HCT116 (cell line): ENCODE measurements at places on chromosomes 7 and 10.
A peak's percentile ranks its signal among the peaks of the same experiment; 100 is the strongest.

- no peaks in the 10 kb centered on the region for H3K36me3 ChIP-seq
- H3K4me3 ChIP-seq: no peak overlapping the region
- no peaks in the 10 kb centered on the region for H3K4me1 ChIP-seq
- no peak for DNase-seq
- no peaks in the 10 kb centered on the region for H3K27me3 ChIP-seq
Measured at GRCh38 chr10:130371666-130372065, 235.5 kb downstream of the GLRX3 start.

GRCh38 chr10:61138708-61139591 lies 195.0 kb upstream of the RHOBTB1 start:
- no peaks in the 10 kb centered on the region for H3K4me1 ChIP-seq
- H3K27ac ChIP-seq: no peak overlapping the region
- H3K36me3 ChIP-seq: no peaks in the 10 kb centered on the region
- H3K4me3 ChIP-seq: no peak overlapping the region
- DNase-seq: no peak

- no peaks in the 10 kb centered on the region for H3K4me1 ChIP-seq
- H3K4me3 ChIP-seq: no peak overlapping the region
- no peaks in the 10 kb centered on the region for H3K27me3 ChIP-seq
- H3K36me3 ChIP-seq: no peaks in the 10 kb centered on the region
- no peak overlapping the region for H3K27ac ChIP-seq
- DNase-seq: no peak
Measured at GRCh38 chr10:131703541-131703940, 197.3 kb upstream of the PPP2R2D start.

GRCh38 chr7:20737840-20738448 lies 48.7 kb downstream of the SP8 start:
- H3K36me3 ChIP-seq: no peaks in the 10 kb centered on the region
- H3K4me1 ChIP-seq: no peaks in the 10 kb centered on the region
- no peak overlapping the region for H3K4me3 ChIP-seq

GRCh38 chr10:70664702-70665195 lies 7.6 kb upstream of the ADAMTS14 start:
- H3K27me3 ChIP-seq: no peaks in the 10 kb centered on the region
- H3K27ac ChIP-seq: no peak overlapping the region
- peaks cover 34% of the 10 kb centered on the region for H3K4me1 ChIP-seq
- H3K36me3 ChIP-seq: no peaks in the 10 kb centered on the region

- H3K4me3 ChIP-seq: no peak overlapping the region
- H3K36me3 ChIP-seq: no peaks in the 10 kb centered on the region
- H3K27me3 ChIP-seq: no peaks in the 10 kb centered on the region
- H3K27ac ChIP-seq: no peak overlapping the region
- no peak for DNase-seq
Measured at GRCh38 chr10:46294641-46295220, 7.9 kb downstream of the ANTXRL start.

DNA sequence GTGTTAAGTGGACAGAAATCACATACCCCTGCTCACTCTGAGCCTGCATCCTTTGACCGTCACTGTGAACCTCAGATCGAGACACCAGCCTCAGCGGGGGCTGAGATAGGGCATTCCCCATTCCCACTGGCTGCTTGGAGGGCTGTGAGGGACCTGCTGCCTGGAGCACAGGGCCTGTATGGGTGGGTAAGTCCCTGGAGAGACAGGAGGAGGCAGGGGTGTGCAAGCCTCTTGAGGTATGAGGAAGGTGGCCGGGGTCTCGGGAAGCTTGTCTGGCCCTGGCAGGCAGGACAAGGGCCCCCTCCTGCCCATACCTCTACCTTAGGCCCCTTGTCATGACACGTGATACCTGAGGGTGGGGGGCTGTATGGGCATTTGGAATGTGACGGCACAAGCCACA lies 187.4 kb downstream of the MGMT start:
- H3K36me3 ChIP-seq: no peaks in the 10 kb centered on the region
- H3K27me3 ChIP-seq: no peaks in the 10 kb centered on the region
- no peak overlapping the region for H3K4me3 ChIP-seq
- no peak overlapping the region for H3K27ac ChIP-seq
- no peaks in the 10 kb centered on the region for H3K4me1 ChIP-seq

DNA sequence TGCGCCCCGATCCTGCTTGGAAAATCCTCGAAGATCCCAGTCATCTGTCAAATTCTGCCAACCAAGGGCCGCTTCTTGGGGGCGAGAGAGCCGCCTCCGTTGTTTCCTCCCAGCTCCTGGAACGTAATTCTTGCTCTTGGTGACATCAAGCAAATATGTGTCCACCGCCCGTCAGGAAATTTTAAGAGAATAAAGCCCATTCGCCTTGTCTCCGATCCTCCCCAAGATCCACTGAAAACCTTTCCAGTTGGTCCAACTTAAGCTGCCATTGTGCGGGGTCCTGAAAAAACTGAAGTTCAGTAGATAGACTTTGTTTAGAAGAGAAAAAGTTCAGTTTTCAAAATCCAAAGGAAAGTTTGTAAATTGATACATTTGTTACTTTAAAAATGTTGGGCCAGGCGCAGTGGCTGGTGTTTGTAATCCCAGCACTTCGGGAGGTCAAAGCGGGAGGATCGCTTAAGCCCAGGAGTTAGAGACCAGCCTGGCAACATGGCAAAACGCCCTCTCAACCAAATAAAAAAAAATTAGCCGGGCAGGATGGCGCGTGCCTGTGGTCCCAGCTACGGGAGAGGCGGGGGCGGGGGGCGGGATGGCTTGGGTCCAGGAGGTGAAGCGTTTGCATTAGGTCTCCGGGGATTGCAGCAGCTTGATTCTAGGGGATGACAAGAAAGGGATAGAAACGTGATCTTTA lies 1.0 kb upstream of the ZNF800 start:
- peaks cover 12% of the 10 kb centered on the region for H3K36me3 ChIP-seq
- DNase-seq: no peak
- peaks cover 4% of the 10 kb centered on the region; the same call in 1 of the 2 replicates for H3K4me1 ChIP-seq

GRCh38 chr10:49008091-49008490 lies 68.5 kb upstream of the LRRC18 start:
- H3K4me1 ChIP-seq: no peaks in the 10 kb centered on the region
- H3K27me3 ChIP-seq: peaks cover 2% of the 10 kb centered on the region; the same call in 1 of the 2 replicates
- DNase-seq: no peak
- H3K36me3 ChIP-seq: no peaks in the 10 kb centered on the region
- no peak overlapping the region for H3K4me3 ChIP-seq
- H3K27ac ChIP-seq: no peak overlapping the region

DNA sequence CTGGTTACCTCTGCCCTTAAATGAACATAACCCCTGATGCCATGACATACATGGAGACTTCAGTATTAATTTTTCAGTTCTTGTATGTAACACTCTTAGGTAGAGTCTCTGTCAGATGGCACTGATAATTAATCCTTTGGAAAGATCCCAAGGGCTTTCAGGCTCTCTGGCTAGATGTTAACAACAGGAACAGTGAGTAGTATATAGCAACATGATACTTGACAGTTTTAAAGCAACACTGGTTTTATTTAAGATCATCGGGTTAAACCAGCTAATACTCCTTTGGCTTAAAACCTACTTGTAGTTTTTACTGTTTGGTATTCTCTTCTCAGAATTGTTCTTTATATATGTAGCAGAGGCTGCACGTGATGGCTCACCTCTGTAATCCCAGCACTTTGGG lies 27.3 kb downstream of the AHCYL2 start:
- H3K27me3 ChIP-seq: no peaks in the 10 kb centered on the region
- no peaks in the 10 kb centered on the region for H3K4me1 ChIP-seq
- H3K27ac ChIP-seq: no peak overlapping the region
- H3K36me3 ChIP-seq: no peaks in the 10 kb centered on the region
- H3K4me3 ChIP-seq: no peak overlapping the region
- DNase-seq: no peak

DNA sequence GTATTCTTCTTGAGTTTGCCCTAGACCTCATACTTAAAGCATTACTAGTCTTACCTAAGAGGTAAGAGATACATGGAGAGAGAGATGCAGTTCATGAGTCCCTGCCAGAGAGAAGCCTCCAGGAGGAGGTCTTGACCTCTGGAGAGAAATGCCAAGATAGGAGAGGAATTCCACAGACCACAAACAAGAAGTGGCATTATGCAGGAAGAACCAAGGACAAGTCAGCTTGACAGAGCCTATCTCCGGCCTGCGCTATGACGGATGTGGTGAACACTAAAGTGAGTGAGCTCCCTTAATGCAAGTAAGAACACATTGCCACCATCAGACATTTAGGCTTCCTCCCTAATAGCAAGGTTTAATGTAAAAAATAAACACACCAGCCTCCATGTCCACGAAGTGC lies 27.9 kb upstream of the COL1A2 start:
- no peaks in the 10 kb centered on the region for H3K4me1 ChIP-seq
- DNase-seq: no peak
- no peak overlapping the region for H3K27ac ChIP-seq
- no peaks in the 10 kb centered on the region for H3K36me3 ChIP-seq

GRCh38 chr10:48500771-48501170 lies 104.1 kb downstream of the ARHGAP22 start:
- H3K27me3 ChIP-seq: no peaks in the 10 kb centered on the region
- H3K4me3 ChIP-seq: no peak overlapping the region
- no peak overlapping the region for H3K27ac ChIP-seq
- no peaks in the 10 kb centered on the region for H3K36me3 ChIP-seq
- H3K4me1 ChIP-seq: peaks cover 10% of the 10 kb centered on the region; the same call in 1 of the 2 replicates
- DNase-seq: no peak

DNA sequence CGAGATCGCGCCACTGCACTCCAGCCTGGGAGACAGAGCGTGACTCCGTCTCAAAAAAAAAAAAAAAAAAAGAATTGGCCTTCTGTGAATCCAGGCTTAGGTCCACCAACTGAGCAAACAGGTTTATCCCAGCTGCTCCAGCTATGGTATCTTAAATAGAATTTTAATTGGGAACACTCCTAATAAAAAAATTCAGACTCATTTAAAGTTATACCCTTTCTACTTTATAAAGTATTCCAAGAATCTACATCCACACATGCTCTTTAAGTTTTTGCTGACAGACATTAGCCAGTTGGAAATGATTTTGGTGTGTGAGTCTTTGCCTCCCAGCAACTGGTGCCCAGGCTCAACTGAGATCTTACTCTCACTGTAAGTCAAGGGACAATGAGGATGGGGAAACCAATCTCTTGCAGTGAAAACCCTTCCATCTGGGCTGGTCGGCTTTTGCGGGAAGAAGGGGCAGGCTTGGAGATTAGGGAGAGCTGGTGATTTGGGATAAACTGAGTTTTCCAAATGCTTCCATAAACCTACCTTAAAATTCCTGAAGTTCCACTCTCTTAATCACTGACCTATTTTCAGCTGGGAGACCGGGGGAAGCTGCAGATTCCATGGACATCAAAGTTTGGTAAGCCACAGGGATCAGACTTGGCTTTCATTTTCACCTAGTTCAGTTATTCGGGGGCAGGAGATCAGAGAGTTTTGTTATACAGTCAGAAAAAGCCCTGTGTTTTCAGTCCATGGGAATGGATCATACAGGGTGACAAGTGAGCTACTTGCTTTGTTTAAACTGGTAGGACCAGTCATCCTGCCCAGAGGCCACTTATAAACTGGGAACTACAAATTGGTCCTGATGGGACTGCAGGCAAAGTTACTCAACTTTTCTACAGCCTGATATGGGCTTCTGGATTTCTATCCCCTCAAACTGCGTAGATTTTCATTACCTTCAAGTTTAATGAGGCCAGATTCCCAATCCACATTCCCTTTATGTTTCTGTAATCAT lies 89.3 kb upstream of the ZNF746 start:
- H3K27ac ChIP-seq: no peak overlapping the region
- no peaks in the 10 kb centered on the region for H3K27me3 ChIP-seq
- no peak overlapping the region for H3K4me3 ChIP-seq

DNA sequence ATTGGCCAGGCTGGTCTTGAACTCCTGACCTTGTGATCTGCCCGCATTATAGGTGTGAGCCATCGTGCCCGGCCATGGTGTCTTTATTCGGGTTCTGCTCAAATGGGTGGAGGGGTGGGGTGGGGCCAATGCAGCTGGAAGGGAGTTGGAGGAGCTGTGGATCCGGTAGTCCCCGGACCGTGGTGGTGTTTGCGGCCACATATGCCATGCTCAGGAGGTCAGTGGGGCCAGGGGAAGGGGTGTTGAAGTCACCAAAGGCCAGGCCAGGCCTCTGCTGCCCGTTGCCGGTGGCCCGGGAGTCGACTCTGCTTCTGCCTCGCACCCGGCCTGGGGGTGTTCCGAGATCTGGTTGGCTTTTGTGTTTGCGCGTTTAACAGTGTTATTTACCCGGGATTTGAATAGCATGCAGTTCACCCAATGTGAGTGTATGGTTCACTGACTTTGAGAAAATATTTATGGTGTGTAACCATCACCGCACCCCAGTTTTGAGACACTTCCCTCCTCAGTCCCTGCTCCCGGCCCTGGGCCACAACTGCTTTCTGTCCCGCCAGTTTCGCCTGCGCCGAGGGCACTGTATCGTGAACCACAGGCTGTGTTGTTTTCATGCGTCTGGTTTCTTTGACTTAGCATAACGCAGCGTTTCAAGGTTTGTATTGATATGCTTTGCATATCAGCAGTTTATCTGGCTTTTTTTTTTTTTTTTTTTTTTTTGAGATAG lies 10.7 kb downstream of the INPP5A start:
- no peak for DNase-seq
- H3K4me3 ChIP-seq: no peak overlapping the region
- H3K27me3 ChIP-seq: no peaks in the 10 kb centered on the region
- H3K27ac ChIP-seq: no peak overlapping the region
- no peaks in the 10 kb centered on the region for H3K4me1 ChIP-seq

DNA sequence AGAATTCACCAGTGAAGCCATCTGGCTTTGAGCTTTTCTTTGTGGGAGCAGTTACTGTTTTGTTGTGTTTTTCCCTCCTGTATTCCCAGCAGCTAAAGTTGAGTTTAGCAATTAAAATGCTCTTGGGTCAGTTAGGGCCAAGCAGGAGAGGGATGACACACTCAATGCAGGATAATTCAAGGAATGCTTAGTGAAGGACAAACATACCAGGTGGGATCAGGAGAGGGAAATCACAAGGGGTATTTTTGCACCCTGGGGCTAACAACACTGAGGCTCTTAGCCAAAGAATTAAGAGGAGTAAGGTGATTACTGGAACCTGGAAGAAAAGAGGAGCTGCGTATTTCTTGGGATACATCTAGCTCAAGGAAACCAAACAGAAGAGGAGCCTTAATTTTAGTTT lies 82.4 kb upstream of the KCND2 start:
- no peak overlapping the region for H3K4me3 ChIP-seq
- no peak overlapping the region for H3K27ac ChIP-seq

DNA sequence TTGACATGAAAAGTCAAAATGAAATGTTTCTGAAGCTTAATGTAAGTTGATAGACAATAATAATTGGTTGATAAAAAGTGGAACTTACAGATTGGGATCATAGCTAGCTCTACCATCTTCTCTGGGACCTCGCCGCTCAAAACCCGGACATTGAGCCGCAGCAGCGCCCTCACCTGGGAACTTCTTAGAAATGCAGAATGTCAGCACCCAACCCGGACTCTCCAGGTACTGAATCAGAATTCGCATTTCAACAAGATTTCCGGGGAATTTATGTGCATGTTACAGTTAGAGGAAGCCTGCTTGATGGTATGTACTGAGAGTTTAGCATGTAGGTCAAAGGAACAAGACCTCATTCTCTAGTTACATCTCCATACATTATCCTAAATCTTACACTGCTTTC lies 36.7 kb upstream of the ABLIM1 start:
- H3K4me3 ChIP-seq: no peak overlapping the region
- no peak overlapping the region for H3K27ac ChIP-seq
- peak; percentile 61 for DNase-seq

- peak within 1 kb of the TSS; percentile 44 for H3K27ac ChIP-seq
- no peaks in the 10 kb centered on the region for H3K27me3 ChIP-seq
- peak within 1 kb of the TSS; percentile 84 for H3K4me3 ChIP-seq
- H3K36me3 ChIP-seq: no peaks in the 10 kb centered on the region
Measured at GRCh38 chr10:100267239-100268104, at the start of gene CWF19L1. CWF19L1 (minus strand) TSS chr10:100267638; CDS start chr10:100267593, 45 bp downstream.

GRCh38 chr10:86652361-86653202 lies 1.8 kb upstream of the OPN4 start:
- H3K36me3 ChIP-seq: no peaks in the 10 kb centered on the region
- no peak overlapping the region for H3K4me3 ChIP-seq
- peaks cover 25% of the 10 kb centered on the region for H3K4me1 ChIP-seq
- DNase-seq: no peak
- no peak overlapping the region for H3K27ac ChIP-seq
- H3K27me3 ChIP-seq: no peaks in the 10 kb centered on the region
